ENCODE measurements at places on chromosomes 2 and 18. TPM values are rescaled to one million over a fixed set of nuclear protein-coding genes. Genes with fewer than 3 reads are reported as not detected.
A peak's percentile ranks its signal among the peaks of the same experiment; 100 is the strongest.

The CHPF gene
- 58.8 TPM for total RNA-seq

The CFAP65 gene
- not detected for total RNA-seq

DNA sequence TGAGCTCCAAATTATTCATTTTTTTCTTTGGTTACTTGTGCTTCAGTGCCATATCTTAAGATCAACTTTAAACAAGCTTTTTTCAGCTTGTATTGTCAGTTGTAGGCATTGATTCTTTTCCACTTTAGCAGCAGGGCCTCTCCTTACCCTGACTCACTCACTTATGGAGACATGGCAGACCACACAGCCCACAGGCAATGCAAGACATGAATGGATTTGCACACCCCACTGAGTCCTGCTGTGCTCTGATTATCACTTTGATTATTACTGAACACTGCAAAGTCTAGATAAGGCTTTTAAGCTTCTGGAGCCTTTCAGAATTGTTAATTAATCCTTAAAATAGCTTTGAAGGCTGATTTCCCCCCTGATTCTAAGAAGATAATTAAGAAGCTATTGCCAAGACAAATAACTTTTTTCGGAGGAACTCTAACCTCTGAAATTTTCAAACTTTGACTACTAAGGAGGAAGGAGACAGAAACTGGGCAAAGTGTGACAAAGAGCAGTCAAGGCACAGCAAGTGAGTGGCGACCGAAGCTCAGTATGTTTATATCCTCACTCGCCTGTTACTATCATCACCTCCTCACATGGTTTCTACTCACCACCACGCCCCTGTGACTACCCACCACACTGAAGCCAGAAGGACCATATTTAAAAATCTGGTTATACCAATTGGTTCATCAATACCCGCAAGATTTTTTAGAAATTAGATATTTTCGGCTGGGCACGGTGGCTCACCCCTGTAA lies 43.3 kb downstream of the CACNB4 start:
- H3K4me1 ChIP-seq = peaks cover under 1% of the 10 kb centered on the region
- H3K4me3 ChIP-seq = no peak overlapping the region
- H3K27ac ChIP-seq = no peak overlapping the region
- H3K36me3 ChIP-seq = no peaks in the 10 kb centered on the region

DNA sequence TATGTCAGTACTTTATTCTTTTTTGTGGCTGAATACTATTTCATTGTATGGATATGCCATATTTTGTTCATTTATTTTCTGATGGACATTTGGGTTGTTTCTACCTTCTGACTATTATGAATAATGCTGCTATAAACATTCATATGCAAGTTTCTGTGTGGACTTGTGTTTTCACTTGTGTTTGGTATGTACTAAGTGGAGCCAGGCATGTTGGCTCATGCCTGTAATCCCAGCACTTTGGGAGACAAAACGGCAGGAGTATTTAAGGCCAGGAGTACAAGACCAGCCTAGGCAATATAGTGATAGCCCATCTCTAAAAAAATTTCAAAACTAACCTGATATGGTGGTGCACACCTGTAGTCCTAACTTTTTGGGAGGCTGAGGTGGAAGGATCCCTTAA lies 23.3 kb downstream of the MARCHF7 start:
- H3K36me3 ChIP-seq = peaks cover 46% of the 10 kb centered on the region
- peaks cover 3% of the 10 kb centered on the region for H3K4me1 ChIP-seq
- no peak for DNase-seq

GRCh38 chr2:219733746-219734145 lies 106.3 kb downstream of the SLC4A3 start:
- DNase-seq = no peak
- no peak overlapping the region for H3K27ac ChIP-seq
- H3K4me3 ChIP-seq = no peak overlapping the region
- no peaks in the 10 kb centered on the region for H3K36me3 ChIP-seq
- no peaks in the 10 kb centered on the region for H3K27me3 ChIP-seq
- peaks cover 14% of the 10 kb centered on the region for H3K4me1 ChIP-seq

- H3K4me3 ChIP-seq = no peak overlapping the region
- no peak overlapping the region for H3K27ac ChIP-seq
- no peaks in the 10 kb centered on the region for H3K36me3 ChIP-seq
- peaks cover 2% of the 10 kb centered on the region for H3K4me1 ChIP-seq
- H3K27me3 ChIP-seq = peaks cover 10% of the 10 kb centered on the region
Measured at GRCh38 chr18:77762642-77763041, 513.0 kb downstream of the GALR1 start.

- no peaks in the 10 kb centered on the region for H3K4me1 ChIP-seq
- no peak overlapping the region for H3K4me3 ChIP-seq
- no peak overlapping the region for H3K27ac ChIP-seq
- H3K36me3 ChIP-seq = no peaks in the 10 kb centered on the region
Measured at GRCh38 chr2:49914281-49914680, 760.0 kb upstream of the FSHR start.

GRCh38 chr2:187642498-187642897 lies 88.3 kb upstream of the TFPI start:
- no peak overlapping the region for H3K4me3 ChIP-seq
- no peaks in the 10 kb centered on the region for H3K4me1 ChIP-seq
- no peak overlapping the region for H3K27ac ChIP-seq
- no peaks in the 10 kb centered on the region for H3K36me3 ChIP-seq
- no peak for DNase-seq

DNA sequence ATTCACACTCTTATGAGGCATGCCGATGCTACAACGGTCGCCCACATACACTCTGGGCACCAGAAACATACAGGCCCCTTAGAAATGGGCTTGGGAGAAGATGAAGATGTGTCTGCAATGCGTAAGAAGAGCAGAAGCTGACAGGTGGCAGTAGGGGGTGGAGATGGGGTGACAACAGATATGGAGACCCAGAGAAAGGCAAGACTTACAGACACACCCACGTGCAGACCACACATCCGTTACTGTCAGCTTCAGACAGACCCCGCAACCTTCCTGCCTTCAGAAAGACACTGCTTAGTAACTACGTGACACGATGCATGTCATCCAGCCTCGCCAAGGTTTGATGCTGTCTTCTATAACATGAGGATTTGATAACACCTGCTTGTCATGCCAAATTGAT lies 89.5 kb downstream of the ZFP36L2 start:
- H3K4me1 ChIP-seq = peaks cover 61% of the 10 kb centered on the region
- no peaks in the 10 kb centered on the region for H3K36me3 ChIP-seq
- H3K27me3 ChIP-seq = no peaks in the 10 kb centered on the region
- peak overlapping the region; percentile 62 for H3K27ac ChIP-seq
- no peak for DNase-seq
- H3K4me3 ChIP-seq = no peak overlapping the region

- no peaks in the 10 kb centered on the region for H3K27me3 ChIP-seq
- no peaks in the 10 kb centered on the region for H3K4me1 ChIP-seq
- H3K36me3 ChIP-seq = no peaks in the 10 kb centered on the region
Measured at GRCh38 chr2:206477296-206477695, 34.0 kb downstream of the ADAM23 start.

DNA sequence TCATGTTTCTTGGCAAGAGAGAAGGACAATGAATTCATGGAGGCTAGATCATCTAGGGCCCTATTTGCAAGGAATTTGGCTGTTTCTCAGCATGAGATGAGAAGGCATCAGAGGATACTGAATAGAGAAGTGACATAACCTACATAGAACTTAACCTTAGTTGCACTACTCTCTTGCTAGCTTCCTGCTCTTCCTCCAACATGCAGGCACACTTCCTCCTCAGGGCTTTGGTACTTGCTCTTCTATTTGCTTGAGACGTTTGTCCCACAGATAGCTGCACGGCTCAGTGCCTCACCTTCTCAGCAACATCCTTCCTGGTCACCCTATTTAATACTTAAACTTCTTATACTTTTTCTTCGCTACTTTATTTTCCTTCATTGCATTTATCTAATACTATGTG lies 20.0 kb upstream of the LANCL1 start:
- no peaks in the 10 kb centered on the region for H3K4me1 ChIP-seq
- no peak overlapping the region for H3K4me3 ChIP-seq
- H3K27ac ChIP-seq = no peak overlapping the region
- no peaks in the 10 kb centered on the region for H3K27me3 ChIP-seq
- H3K36me3 ChIP-seq = no peaks in the 10 kb centered on the region
- no peak for DNase-seq

DNA sequence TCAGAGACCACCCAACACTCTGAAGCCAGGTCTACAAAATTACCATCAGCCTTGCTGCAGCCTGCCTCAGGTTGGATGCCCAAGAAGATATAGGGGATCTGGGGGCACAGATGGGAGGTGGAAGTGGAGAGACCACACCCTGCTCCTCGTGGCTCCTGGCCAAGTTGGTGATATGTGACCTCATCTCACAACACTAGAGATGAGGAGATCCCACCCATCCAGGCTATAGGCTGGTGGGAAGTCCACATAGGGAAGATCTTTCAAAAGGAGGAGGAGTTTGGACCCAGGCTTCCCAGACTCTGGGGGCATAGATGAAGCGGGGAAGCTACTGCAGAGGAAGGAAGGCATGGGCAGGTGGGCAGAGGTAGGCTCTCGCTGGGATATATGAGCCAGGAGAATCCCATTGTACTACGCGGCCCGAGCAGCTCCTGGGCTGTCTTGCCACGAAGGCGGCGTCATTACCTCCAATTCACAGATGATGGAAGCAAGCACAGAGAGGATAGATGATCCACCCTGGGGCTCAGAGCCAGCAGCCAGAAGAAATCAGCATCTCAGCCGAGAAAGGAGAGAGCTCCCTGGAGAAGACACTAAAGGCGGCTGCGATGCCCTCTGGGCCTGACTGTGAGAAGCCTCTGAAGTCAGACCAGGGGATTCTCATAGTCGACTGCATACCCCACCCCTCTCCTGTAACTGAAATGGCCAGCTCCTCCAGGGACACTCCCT lies 96.0 kb downstream of the RHOB start:
- no peaks in the 10 kb centered on the region for H3K27me3 ChIP-seq
- no peaks in the 10 kb centered on the region for H3K36me3 ChIP-seq
- peak overlapping the region; percentile 76 for H3K27ac ChIP-seq

DNA sequence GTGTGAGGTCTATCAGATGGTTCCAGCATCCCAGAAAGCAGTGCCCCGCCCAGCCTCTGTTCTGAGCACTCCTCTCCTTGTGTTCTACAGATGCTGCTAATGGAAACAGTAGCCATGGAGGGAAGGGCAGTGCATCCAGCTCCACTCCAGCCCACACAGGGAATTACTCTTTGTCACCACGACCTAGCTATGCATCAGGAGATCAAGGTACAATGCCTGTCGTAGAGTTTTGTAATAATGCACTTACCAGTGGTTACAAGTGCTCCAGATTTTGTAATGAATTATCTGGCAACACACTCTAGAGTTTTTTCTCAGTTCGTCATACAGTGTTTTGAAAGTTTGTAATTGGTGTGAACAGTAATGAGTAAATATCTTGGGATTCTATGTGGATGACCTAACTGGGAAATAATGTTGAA lies 161.1 kb downstream of the ESCO1 start:
- no peaks in the 10 kb centered on the region for H3K4me1 ChIP-seq
- no peak overlapping the region for H3K27ac ChIP-seq
- H3K36me3 ChIP-seq = no peaks in the 10 kb centered on the region

DNA sequence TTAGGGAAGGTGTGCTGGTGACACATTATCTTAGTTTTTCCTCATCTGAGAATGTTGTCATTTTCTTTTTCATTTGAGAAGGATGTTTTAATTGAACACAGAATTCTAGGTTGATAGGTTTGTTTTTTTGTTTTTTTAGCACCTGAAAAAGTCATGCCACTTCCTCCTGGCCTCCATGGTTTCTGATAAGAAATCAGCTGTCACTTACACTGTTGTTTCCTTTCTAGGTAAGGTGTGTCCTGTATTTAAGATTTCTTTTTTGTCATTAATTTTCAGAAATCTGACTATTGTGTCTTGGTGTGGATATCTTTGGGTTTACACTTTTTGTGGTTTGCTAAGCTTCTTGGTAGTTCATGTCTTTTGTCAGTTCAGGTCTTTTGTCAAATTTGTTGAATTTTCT lies 99.3 kb downstream of the ROCK1 start:
- DNase-seq = no peak
- no peak overlapping the region for H3K27ac ChIP-seq
- no peaks in the 10 kb centered on the region for H3K27me3 ChIP-seq
- no peak overlapping the region for H3K4me3 ChIP-seq

- no peaks in the 10 kb centered on the region for H3K36me3 ChIP-seq
- no peak overlapping the region for H3K4me3 ChIP-seq
- no peaks in the 10 kb centered on the region for H3K27me3 ChIP-seq
- DNase-seq = no peak
- H3K27ac ChIP-seq = no peak overlapping the region
Measured at GRCh38 chr2:118697781-118698180, 149.7 kb downstream of the EN1 start.

- DNase-seq = no peak
- H3K4me3 ChIP-seq = no peak overlapping the region
- no peaks in the 10 kb centered on the region for H3K4me1 ChIP-seq
- peaks cover 2% of the 10 kb centered on the region for H3K36me3 ChIP-seq
- no peaks in the 10 kb centered on the region for H3K27me3 ChIP-seq
Measured at GRCh38 chr2:158602027-158602426, 145.3 kb downstream of the PKP4 start.

Measured in muscle of leg (tissue), 16 donors.